ENCODE measurements at places on chromosomes 13 and 19.

DNA sequence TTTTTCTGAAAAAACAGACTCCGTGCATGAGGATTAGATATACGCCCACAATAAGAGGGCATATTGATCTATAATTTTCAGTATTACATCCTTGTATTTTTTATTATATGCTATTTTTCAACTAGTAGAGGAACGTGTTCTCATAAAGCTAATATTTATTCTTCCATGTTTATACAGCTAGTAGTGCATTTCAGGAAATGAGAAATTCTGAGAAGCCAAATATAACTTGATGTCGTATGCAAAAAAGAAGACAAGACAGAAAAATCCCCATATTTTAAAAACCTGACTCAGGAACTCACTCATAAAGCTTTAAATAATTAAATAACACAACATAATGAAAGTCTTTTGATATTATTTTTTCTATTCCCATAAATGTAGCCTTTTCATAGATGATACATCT is 308.6 kb downstream of the ENOX1 start:
- no peak for DNase-seq

DNA sequence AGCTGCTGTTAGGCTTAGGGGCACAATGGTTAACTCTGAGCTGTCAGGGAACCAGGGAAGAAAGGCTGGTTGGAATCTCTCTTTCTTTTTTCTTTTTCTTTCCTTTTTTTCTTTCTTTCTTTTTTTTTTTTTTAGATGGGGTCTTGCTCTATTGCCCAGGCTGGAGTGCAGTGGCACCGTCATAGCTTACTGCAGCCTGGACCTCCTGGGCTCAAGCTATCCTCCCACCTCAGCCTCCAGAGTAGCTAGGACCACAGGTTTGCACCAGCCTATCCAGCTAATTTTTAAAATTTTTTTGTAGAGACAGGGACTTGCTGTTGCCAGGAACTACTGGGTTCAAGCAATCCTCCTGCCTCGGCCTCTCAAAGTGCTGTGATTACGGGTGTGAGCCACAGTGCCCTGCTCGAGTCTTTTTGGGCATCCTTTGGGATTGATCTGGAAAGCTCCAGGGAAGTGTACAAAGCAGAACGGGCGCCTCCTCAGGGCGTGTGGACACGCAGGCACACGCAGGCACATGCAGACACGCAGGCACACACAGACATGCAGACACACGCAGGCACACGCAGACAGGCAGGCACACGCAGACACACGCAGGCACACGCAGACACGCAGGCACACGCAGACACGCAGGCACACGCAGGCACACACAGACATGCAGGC is 99.2 kb downstream of the GADD45B start:
- DNase-seq, result no peak

DNA sequence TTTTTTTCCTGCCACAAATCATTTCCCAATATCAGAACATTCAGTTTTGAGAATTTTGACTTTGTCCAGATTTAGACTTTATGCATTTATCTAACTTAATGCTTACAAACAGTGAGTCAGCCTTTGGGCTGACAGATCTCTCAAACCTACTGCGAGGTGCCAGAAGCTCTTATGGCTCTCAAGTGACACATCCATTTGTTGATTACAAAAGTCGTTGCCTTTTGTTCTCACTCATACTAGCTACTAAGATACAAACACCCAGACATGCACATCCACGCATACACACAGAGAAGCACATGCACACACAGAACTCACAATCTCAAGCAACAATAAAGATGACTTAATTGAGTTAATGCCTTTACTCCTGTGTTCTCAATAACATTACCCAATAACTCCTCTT is 1147.5 kb downstream of the DIAPH3 start:
- DNase-seq, result no peak

- no peak for DNase-seq
Observed at GRCh38 chr13:36436811-36437210, 4.5 kb downstream of the CCNA1 start.

- no peak for DNase-seq
Observed at GRCh38 chr19:34481861-34482379, 362 bp downstream of the WTIP start.

DNA sequence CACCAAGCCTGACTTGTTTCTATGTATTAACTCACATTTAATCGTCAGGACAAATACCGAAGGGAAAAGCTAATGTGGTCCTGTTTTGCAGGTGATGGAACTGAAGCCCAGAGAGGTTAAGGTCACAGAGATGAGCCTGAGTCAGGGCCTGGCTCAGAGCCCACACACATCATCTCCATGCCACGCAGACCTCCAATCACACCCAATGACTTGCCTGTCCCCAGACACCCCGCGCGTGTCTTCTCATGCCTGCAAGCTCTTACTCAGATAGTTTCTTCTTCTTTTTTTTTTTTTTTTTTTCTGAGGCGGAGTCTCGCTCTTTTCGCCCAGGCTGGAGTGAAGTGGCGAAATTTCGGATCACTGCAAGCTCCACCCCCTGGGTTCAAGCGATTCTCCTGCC is 16.4 kb downstream of the SIX5 start:
- DNase-seq, result no peak

DNA sequence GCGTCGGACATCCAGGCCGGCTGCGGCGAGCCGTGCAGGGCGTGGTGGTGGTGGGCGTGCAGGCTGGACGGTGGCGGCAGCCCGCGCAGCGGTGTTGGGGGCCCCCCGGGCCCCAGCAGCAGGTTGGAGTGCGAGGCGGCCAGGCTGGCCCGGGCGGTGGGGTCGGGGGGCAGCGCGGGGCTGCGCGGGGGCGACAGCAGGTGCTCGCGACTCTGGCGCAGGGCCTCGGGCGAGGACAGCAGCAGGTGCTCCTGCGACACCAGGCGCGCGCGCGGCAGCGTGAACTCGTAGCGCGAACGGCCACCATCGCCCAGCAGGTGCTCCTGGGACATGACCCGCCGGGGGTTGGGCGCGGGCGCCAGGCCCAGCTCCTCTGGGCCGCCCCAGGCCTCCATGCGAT is 9.8 kb downstream of the SHISA7 start:
- DNase-seq, result no peak

DNA sequence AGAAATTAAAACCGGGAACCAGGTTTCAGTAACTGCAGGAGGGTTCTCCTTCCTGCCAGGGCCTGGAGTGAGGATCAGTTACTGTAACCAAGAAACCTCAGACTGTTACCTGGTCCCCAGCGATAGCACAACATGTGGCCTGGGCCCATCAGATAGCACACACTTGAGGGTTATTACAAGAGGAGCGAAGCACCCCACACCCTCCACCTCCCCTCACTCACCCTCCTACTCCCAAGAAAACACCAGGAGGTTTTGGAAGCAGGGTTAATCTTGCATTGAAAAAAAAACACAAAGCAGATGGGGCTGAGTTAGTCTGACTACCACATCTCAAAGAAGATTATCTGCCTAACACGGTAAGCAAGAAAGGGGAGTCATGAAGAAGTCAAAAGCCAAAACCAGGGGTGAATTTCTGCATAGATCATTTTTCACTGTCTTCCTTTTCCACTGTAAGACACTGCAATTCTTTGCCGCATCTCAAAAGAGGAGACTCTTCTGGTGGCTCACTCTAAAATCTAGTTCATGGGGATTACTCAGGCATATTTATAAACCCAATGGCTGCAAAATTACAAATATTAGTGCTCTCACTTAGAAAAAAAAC is 75.9 kb upstream of the DOCK9 start:
- no peak for DNase-seq

DNA sequence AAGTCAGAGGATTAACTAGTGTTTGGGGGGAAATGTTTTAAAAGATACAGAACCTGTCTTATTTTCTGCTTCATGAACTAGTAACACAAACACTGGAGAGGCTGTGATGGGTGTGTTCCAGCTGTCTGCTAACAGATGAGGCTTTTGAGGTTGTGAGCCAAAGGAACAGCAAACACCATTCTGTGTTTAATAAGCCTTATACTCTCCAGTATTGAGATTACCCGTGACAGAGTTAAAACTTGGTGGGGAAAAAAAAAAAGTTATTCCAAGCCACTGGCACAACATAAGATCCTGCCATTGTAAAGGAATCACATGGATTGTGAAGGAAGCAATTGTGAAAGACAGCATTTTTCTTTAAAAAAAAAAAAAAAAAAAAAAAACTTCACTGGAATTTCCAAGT is 48.4 kb downstream of the KCTD12 start:
- no peak for DNase-seq

DNA sequence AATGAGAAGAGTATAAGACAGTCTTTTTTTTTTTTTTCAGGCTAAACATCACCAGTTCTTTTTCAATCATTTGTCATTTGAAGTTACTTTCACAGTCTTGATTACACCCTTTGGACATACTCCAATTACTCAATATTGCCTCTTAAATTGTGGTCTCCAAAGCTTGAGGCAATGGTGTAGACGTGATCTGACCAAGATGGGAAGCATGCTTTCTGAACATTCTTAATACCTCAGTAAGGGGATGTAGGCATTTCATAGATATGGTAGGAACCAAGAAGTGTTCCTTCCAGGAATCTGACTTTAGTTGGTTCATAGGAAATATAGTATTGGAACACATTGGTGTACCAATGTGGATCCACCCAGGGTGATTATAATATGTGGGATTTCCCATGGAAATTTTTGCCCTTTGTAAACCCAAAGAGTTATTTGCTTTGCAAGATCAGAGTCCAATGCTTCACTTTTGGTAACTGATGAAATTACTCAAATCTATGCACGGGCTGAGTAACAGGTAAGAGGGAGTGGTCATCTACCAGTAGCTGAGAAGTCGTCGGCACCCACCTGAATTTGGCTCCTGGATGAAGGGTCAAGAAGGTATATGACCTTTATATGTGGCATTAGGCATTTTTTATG is 62.2 kb downstream of the ERCC5 start:
- no peak for DNase-seq

DNA sequence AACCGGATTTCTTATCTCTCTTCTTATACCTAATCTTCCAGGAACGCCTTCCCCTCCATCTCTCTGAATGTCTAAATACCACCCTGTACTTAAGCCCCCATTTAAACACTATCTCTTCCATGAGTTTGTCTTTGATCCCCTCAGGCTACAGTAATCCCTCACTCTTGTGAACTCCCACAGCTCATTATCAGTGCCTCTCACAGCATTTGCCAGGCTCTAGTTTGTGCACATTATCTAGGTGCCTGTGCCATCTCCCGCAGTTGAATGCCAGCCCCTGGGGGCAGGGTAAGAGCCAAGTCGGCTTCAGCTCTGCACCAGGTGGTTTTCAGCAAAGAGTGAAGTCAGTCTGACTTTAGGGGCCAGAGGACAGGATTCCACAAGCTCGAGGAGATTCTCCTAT is 71.4 kb downstream of the FREM2 start:
- DNase-seq, result no peak

DNA sequence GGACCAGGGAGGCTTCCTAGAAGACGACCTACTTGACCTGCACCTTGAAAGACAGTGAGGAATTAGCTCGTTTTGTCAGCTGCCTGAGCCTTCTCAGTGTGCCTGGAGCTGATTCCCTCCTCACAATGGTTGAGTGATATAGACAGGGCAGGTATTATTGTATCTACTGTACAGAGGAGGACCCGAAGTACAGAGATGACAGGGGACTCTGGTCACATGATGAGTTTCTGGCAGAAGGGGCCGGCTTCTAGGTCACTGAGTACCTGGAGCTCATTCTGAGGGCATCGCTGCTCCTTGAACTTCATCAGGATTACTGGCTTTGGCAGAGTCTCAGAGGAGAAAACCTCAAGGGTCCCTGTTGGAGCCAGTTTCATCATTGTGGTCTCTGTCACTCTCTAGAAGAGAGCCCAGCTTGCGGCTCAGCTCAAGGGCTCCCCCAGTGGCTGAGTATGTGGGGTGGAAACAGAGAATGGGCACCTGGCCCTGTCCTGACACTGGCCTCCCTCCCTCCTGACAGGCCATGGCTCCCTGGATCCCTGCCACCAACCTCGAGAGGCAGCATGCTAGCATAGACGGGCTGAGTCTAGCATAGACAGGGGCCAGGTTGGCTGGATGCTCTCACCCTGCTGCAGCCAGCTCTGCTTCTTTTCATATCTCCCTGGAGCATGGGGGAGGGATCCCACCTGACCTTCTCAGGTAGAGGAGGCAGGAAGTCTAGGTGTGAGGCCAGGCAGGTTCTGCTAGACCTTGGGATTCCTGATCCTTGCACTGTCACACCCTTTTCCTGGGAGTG is 38.7 kb downstream of the NFIX start:
- no peak for DNase-seq

- DNase-seq, result no peak
Observed at GRCh38 chr13:34335014-34336007, 517.4 kb downstream of the RFC3 start.

DNA sequence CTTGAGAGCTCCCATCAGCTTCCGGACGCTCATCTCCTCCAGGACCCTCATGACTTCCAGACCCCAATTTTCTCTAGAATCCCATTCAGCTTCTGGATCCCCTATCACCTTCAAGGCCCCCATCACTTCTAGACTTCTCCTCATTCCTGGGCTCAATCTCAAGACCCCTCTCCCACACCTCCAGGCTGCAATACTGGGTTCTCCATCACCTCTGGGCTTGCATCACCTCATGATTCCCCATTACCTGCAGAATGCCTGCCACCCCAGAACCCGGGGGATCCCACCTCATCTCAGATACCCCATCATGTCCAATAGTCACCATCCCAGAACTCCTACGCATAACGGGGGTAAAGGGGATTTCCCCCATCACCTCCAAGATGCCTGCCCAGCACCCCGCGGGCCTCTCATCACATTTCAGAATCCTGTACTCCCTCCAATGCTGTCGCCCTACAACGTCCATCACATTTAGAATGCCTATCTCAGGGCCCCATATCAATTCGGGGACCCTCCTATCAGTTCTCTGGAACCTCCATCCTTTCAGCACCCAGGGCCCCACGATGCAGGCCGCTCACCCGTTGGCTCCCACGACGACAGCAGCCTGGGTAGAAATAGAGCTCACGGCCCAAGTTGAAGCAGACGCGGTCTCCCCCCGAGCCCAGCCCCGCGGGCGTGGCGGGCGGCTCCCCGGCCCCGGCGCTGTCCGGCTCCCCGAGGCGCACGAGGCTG is 738 bp downstream of the DMWD start:
- no peak for DNase-seq

GRCh38 chr13:67735651-67736050 is 505.5 kb upstream of the PCDH9 start:
- no peak for DNase-seq

DNA sequence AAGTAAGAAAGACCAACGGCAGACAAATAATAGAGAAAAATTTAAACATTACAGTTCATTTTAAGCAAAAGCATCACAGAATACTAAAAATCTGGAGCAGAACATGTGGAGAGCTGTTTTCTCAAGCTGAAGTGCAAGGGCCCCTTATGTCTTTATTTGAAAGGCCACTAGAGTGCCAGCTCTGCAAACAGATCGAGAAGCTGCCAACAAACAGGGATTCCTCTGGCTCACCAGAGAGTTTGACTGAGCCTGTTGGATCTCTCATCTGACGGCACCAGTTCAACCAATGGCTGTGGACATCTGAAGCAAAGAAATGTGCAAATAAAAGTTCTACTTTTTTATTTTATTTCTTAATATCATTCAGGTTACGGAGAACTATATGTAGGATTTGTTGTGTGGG is 119.7 kb downstream of the COL4A2 start:
- DNase-seq, result no peak

All from vagina (tissue), 2 donors.